Activated CD4-positive, CD25-positive, alpha-beta regulatory T cell treated with anti-CD3 and anti-CD28 coated beads, Interleukin-2, amount 50 U/mL, for 16 hours (primary cell): ENCODE measurements at places on chromosomes 5 and 9.

DNA sequence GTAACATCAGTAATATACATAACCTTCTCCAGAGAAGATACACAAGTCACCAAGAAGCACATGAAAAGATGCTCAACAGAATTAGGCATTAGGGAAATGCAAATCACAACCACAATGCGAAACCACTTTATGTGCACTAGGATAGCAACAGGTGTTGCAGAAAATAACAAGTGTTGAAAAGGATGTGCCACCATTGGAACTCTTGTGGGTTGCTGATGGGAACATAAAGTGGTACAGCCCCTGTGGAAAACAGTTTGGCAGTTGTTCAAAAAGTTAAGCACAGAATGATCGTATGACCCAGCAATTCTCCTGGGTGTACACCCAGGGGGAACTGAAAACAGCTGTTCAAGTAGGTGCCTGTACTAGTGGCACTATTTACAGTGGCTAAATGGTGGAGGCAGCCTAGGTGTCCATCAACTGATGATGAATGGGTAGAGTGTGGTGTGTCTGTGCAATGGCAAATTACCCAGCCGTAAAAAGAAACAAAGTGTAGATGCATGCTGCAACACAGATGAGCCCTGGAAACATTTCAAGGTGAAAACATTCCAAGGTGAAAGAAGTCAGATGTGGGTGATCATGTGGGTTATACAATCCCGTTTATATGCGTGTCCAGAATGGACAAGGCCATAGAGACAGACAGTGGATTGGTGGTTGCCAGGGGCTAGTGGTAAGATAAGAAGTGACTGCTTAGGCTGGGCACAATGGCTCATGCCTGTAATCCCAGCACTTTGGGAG lies 27.2 kb downstream of the CCDC69 start:
- no peak for DNase-seq

DNA sequence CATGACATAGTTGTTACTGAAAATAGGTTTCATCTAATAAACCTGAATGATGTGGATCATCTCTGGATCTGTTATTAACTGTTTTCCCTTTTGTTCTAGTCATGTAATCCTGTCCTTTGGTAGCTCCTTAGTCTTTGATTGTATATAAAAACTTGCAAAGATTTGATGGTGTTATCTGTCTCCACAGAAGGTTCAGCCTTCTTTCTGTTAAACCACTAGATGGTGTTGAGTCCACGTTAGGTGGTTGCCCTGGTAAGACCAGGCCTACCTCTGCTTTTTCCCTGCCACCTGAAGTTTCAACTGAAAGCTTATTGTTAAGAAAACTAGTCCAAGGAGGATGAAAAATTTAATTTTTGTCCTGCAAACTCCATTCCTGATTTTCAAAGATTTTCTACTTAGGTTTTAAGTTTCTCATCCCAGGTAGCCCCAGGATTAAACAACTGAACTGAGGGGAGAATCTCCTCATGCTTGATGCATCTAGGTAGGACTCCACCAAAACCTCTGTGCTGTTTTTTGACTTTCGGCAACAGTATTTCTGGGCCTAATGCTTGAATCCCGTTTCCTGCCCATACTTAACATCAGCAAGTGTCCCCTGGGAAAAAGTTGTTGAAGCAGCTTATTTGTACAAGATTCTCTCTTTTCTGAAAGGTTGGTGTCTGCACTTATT lies 68.5 kb downstream of the RICTOR start:
- no peak for DNase-seq

DNA sequence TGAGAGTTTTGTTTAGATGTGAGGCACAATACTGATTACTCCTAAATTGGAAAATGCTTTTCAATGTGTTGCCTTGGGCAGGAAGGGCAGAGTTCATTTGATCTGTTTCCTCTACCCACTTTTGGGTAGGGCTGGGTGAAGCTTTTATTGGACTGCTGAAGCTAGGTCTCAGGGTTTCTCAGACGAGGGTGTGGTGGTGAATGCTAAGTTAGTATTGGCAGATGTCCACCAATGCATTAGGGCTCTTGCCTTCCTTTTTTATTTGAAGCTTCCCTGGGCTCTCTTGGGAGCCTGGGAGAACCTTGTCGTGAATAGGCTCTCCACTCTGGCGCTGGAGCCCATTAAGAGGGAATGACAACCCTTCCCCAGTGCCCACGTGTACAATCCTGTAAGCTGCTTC lies 23.1 kb downstream of the SPTAN1 start:
- no peak for DNase-seq

DNA sequence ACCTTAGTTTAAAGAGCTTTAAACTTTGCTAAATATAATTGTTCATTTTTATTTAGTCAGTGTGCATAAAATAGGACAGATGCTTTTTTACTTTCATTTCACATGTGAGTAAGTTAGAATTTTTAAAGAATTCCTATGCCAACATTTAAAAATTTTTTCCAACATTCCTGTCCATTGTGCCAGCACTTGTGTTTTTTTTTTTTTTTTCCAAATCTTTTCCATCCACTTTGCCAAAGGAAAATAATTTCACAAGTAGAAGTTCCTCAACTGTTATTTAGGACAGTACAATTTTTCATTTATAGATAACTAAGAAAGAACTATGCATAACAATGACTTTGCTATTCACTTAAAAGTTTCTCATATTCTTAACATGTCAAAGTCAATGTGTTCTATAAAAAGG lies 189.5 kb downstream of the ADAMTS6 start:
- DNase-seq, result no peak

GRCh38 chr9:121860744-121861143 lies 209.3 kb downstream of the DAB2IP start:
- DNase-seq, result no peak

DNA sequence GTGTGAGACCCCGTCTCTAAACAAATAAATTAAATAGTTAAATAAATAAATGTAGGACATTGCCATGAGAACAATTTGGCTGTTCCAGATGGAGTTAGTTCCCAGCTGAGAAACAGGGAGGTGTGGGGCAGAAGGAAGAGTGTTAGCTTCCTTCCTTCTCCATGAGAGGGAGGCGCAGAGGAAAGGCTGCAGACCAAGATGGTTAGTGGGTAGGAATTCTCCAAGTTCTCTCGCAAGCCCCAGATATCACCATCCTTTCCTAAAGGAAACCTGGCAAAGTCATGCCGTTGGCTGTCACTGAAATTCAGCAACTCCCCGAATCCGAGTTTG lies 33.1 kb upstream of the RAB14 start:
- no peak for DNase-seq

DNA sequence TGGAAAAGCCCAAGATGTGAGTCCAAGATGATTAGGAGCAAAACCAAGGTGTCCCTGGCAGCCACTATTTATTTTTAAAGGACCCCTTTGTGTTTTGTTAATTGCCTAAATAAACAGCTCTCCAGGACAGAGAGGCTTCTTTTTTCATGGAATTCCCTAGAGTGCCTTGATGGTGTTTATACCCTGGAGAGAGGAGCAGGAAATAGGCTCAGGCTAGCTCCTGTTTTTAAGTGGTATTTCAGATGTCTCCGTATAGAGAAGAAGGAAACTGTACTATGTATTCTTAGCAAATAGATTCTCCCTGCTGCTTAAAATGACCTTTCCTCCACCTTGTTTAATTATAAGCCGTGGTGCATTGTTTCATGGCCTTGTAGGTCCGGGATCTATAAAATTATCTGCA lies 292.4 kb downstream of the CD180 start:
- no peak for DNase-seq

DNA sequence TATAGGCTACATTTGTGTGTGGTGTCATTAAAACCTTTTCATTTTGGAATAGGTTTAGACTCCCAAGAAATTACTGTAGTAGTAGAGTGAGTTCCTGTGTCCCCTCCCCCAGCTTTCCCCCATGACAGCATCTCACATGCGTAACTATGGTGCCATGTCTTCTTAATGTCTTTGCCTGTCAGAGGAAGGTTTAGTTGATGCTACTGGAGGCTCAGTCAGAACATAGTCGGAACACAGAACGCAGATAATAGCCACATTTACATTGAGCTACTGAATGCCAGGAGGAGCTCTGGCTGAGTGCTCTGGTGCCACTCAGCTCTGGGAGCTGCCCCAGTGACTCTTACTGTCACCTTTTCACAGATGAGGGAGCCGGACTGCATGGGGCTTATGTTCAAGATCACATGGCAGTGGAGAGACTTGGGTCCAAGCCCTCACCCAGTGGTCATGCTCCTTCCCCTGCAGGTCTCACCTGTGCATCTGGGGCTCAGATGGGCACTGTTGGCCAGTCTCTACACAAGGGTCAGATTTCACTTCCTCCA lies 223.6 kb downstream of the AOPEP start:
- no peak for DNase-seq

DNA sequence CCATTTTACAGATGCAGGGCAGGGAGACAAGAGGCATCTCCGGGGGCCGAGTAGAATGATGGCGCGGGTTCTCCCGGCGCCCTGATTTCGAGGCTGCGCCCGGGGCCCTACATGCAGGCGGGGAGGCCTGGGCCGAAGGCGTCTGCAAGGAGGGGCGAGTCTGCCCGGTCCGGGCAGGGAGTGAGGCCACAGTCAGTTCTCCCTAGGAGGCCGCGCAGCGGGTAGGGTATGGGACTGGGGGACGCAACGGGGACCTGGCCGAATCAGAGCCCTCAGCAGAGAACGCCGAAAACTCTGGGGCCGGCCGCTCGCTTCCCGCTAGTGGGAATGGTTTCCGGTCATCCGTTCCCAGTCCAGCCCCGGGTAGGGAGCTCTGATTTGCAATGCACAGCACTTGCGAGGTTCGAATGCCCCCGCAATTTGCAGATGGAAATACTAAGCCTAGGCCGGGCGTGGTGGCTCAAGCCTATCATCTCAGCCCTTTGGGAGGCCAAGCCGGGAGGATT lies 6.4 kb downstream of the TLX3 start:
- no peak for DNase-seq

- peak; percentile 9 for DNase-seq
Measured at GRCh38 chr9:99433555-99433954, 211.5 kb downstream of the SEC61B start.

- no peak for DNase-seq
Measured at GRCh38 chr5:142320851-142321560, 3.8 kb downstream of the SPRY4 start.

- DNase-seq, result no peak
Measured at GRCh38 chr9:35757226-35757891, 3.3 kb upstream of the MSMP start.

DNA sequence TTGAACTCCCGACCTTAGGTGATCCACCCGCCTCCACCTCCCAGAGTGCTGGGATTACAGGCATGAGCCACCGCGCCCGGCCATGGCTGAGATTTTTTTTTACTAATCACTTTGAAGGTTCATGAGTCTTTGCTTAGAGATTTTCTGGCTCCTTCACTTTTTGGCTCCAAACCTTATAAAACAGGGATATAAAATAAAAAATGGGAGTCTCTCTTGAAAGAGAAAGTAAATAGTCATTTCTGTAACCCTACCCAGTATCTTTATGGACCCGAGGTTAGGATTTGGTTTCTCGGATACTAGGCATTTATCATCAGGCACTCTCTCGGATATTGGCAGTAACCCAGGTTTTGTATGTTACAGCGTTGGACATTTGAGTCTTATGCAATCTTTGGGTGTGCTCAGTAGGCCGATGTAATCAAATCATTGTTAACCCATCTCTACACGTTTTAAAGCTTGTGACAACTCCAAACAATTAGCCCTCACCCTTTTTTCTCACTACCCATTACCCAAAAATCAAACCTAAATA lies 25.3 kb downstream of the STXBP1 start:
- DNase-seq, result no peak

- DNase-seq, result no peak
Measured at GRCh38 chr5:165076686-165077085, 1571.3 kb downstream of the MAT2B start.

DNA sequence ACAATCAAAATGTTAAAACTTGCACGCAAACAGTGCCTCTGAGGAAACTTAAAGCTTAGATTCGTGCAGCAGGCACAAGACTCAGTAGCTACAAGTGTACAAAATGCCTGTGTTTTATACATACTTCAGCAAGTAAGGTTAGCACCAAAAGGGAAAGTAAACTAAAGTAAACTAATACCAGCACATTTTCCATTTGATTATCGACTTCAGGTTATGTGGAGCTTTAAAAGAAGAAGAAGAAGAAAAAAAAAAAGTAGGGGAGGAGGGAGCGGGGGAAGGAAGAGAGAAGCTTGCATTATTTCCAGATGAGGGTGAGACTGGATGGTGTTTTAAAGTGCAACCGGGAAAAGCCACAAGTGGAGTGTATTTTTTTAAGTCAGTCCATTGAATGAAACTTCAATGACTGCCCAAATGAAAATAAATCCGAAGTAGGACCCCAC lies 596 bp upstream of the ADAMTS6 start:
- DNase-seq, result no peak

GRCh38 chr5:73390972-73391371 lies 57.6 kb downstream of the FOXD1 start:
- no peak for DNase-seq

DNA sequence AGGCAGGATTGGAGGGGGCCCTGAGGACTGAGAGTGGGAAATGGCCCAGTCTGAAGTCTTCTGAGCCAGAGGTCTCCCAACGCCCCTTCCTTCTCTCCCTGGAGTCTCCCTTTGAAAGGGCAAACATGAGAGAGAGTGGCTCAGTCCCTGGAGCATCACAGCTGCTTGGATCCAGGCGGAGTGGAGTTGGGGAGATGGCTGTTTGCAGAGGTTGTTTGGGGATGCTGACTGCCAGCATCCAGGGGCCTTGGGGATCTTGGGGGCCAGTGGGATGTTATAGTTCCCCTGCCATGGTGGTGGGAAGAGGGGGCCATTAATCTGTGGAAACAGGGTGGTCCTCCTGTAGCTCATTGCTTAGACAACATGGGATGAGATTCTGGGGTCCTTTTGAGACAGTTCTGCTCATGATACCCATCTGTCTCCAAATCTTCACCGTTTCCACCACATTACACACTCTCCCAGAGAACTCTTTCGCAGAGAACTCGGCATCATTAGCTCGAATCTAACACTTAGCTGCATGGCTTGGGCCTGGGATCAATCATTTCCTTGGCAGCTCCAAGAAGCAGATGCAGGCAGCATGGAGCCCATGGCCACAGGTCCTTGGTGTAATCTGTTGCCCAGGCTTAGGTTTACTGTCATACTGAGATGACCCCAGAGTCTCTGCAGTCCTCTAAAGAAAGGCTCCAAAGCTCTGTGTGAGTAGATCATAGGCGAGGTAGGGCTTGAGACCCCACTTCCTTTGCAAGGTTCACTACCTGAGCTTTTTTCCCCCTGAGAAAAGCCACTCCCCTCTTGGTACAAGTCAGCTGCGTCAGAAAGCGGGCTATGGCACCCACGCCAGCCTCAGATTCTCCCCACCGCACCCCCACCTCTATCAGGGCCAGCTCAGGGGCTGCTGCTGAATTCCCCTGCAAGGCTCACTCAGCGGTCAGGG lies 54.4 kb upstream of the SH3PXD2B start:
- DNase-seq, result no peak

DNA sequence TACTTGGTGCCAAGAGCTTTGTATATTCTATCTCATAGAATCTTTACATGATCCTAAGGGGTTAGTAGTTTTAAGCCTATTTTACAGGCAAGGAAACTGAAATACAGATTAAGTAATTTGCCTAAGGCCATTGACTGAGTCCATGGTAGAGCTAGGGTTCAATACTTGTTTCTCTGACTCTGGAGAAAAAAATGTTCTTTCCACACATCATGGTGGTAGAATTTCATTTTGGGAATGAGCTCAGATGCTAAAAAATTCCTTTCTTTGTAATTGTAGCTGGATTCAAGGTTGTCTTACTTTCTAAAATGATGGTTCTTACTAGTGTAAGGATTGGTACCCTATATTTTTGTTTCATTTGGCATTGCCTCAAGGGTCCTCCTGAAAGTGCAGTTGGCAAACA lies 86.0 kb downstream of the ANKRD55 start:
- no peak for DNase-seq
